ENCODE measurements at places on chromosomes 12 and 14.

GRCh38 chr12:56337753-56338251 is 882 bp upstream of the IL23A start:
- DNase-seq = no peak

- no peak for DNase-seq
Measured at GRCh38 chr12:94495445-94496115, 35.9 kb upstream of the CEP83 start.

GRCh38 chr12:46547421-46548354 is 175.1 kb upstream of the SLC38A2 start:
- no peak for DNase-seq

DNA sequence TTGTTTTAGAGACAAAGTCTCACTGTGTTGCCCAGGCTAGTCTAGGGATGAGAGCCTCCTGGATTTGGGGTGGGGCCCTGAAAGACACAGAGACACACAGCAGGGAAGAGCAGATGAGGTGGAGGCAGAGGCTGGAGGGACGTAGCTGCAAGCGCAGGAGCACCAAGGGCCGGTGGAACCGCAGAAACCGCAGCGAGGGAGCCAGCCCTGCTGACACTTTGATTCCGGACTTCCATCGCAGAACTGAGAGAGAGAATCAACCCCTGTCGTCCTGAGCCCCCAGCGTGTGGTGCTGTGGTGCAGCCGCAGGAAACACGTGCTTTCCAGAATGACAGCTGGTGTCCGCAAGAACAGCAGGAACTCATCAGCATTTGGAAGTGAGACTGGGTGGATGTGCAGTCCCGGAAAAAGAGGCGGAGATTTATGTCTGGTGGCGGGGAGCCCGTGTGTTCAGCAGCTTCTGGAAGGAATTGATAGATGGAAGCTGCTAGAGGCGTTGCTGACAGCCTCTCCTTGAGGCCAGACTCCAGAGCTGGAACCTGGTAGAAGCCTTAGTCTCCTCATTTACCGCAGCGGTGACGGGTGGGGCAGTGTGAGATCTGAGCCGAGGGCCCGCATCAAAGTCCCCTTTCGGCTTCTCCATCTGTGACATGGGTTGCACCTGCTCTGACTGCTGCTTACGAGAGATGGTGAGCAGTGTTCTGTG is 21.9 kb upstream of the KLC1 start:
- peak; percentile 96 for DNase-seq

Data from NCI-H524 treated with DMSO at 0.1 percent for 48 hours (cell line).